H1 (cell line): ENCODE measurements at places on chromosomes 16 and 17. TPM values are rescaled to one million over a fixed set of nuclear protein-coding genes. Genes with fewer than 3 reads are reported as not detected.

DNA sequence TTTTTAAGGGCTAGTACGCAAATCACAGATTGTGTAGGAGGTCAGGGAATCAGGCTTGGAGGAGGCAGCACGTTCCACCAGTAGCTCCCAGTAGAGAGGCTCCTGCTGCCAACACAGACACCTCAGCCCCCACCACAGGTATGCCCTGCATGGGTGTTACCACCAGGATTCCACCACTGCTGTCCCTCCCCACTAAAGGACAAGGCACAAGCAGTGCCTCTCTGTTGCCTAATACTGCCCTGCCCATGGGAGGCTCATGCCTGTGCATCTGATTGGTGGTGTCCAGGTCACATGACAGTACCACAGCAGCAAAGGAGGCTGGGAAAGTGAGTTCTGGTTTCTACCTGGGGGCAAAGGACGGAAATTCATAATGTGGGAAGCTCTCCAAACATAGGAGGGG, 33.6 kb upstream of the CACNG4 start:
- peak; percentile 56 for DNase-seq

DNA sequence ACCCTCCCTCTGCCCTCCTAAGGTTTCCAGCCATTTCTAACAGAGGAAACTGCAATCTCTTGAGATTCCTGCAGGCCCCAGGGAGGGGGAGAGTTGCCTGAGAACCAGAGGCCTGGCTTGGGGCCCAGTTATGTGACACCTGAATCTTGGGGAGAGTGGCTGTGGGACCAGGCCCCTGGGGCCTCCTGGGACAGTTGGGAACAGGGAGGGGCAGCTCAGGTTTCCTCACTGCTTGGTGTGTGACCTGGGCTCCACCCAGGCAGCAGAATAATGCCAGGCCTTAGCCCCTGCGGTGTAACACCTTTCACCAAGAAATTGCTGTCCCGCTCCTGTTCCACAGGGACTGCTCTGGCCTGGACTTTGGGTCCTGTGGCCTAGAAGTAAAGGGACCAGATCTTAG, 44.3 kb upstream of the CRHR1 start:
- no peak for DNase-seq

GRCh38 chr17:6041246-6041645, 28.9 kb upstream of the WSCD1 start:
- DNase-seq: no peak

- no peak for DNase-seq
Observed at GRCh38 chr17:37465069-37465616, 24.5 kb upstream of the DUSP14 start.

- DNase-seq: no peak
Observed at GRCh38 chr17:64218066-64218465, 45.0 kb downstream of the TEX2 start.

- DNase-seq: no peak
Observed at GRCh38 chr16:70402916-70403659, 35.8 kb downstream of the ST3GAL2 start.

FOXC2 gene
- 0.09 and 0.11 TPM in 2 replicates for total RNA-seq

DNA sequence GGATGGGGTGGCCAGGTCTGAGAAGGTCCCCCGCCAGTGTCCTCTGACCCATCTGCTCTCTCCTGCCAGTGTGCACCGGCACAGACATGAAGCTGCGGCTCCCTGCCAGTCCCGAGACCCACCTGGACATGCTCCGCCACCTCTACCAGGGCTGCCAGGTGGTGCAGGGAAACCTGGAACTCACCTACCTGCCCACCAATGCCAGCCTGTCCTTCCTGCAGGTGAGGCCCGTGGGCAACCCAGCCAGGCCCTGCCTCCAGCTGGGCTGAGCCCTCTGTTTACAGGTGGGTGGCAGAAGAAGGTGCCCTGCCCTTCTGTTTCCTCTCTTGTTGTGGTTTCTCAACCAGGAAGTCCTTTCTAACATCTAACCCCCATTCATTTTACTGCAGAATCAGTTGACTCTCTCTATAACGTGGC, 7.1 kb downstream of the ERBB2 start:
- DNase-seq: no peak

DNA sequence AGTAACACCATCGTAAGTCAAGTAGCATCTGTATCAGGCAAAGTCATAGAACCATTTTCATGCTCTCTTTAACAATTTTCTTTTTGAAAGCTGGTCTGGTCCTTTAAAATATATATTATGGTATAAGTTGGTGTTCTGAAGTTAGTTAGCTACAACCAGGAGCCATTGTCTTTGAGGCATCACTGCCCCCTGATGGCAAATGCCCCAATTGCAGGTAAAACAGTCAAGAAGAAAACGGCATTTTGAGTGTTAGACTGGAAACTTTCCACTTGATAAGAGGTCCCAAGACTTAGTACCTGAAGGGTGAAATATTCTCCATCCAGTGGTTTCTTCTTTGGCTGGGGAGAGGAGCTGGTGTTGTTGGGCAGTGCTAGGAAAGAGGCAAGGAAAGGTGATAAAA, 14.1 kb downstream of the TP53 start:
- no peak for DNase-seq

RPH3AL gene
- total RNA-seq: 5.6 and 6.1 TPM in 2 replicates

GRCh38 chr16:30184096-30184890, 891 bp downstream of the CORO1A start:
- DNase-seq: no peak

- no peak for DNase-seq
Observed at GRCh38 chr17:77037943-77038342, 102.8 kb upstream of the SEC14L1 start.

DNA sequence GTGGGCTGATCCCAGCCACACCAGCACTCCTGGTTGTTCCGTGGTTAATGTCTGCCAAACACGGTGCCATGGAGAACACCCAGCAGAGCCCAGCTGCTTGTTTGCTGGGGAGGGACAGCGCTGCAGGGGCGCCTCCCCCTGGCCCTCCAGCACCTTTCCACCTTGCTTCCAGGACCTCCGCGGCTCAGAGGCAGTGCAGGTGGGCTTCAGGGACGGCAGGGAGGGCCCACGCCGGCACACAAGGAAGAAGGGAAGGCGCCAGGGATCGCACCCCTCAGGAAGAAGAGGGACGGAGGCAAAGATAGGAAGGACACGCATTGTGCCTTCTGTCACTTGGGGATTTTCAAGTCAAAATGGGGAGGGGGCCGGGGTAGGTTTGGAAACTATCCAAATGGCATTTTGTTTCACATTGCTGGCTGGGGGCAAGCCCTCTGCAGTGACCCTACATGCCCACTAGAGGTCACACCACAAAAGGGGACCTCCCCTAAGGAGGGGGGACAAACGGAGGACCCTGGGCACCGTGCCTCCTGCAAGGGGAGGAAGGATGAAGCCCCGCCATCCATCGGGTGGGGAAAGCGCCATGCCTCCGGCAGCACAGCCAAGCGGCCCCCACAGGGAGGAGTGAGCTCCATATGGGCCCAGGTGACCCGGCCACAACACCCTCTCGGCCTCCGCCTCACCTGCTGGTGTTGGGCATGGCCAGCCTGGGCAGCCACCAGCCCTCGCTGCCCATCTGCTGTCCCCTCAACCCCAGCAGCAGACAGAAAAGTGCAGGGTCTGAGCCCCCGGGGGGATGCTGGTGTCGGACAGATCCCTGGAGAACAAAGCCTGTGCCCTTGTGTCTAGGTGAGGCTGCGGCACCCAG, 7.5 kb upstream of the C16orf95 start:
- DNase-seq: peak; percentile 31

DNA sequence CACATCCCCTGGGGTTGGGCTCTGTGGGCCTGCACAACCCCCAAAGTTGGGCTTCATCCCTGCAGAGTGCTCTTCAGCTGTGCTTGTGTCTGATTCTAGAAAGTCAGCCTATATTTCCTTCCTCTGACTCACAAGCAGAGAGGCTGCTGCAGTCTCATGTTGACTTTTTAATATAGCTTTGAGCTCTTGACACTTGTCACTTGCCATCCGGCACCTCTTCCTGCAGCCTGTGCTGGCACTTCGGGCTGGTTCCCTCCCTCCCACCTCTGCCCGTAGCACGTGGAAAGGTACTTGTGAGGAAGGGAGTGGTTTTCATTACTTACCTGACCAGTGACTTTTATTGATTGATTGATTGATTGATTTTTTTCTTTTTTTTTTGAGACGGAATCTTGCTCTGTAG, 19.0 kb upstream of the JPT2 start:
- DNase-seq: no peak

DNA sequence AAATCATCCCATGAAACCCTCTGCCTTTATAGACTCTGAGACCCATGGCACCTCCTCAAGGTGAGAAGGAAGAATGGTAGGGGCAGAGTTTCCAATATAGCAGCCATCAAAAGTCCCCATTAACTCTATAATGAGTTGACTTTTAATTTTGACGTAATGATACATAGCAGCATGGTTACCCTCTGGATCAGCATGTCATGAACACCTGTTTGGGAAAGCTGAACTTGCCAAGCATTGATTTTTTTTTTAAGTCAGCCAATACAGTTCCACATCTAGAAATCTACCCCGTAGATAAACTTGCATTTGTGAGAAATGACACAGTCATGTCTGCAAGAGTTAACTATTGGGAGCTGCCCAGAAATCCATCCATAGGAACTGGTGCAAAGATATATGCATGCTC, 191.8 kb downstream of the TMEM114 start:
- no peak for DNase-seq

KRTAP4-4 gene
- total RNA-seq: not detected in 2 replicates

GRCh38 chr16:12413393-12413792, 390.3 kb downstream of the CPPED1 start:
- no peak for DNase-seq

DNA sequence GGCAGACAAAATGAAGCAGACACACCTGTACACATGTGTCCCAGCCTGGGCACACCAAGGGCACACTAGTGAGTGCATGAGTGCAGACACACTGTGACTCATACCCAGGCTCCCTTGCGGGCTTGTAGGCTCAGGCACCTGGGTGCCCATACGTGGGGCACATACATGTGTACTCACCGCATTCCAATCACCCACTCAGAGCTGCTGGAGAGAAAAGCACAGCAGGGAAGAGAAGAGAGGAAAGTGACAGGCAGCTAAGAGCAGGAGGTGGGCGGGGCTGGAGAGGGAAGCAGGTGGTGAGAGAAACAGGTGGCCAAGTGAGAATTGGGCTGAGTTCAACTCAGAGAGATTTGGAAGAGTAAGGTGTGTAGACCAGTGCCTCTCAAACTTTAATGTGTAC, 54.0 kb downstream of the TMEM132E start:
- DNase-seq: no peak

DNA sequence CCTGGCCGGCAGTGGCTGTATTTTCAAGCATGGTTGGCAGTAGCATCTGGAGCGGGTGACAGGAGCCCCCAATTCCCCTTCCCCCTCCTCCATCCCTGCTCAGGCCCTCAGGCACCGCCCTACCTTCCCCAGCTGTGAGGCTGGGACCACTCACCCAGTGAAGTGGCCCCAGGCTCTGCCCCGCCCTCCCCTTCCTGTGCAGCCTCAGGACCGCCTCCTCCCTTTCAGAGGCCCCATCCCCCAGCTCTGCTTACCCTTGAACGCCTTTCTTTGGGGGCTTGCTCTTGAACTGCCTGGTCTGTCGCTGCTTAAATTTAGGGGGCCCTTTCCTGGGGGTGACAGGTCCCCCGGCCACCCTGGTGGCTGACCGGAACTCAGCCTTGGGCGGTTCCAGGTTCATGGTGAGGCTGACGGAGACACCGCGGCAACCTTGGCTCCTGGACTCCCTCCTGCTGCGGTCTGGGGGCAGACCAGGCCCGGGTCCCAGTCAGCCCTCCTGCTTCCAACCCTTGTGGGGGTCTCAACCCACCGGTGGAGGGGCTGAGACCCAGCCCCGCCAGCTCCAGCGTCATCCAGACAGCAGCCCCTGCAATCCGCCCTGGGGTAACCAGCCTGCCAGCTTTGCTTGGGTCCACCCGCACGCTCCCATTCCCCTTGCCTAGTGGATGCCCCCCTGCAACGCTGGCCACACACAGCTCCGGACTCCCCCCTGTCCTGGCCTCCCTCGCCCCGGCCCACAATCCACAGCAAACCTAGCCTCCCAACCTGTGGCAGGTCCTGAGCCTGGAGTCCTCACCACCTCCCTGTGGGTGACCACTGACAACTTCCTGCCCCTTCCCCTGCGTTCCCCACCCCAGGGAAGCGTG, 3.2 kb downstream of the PDE6G start:
- DNase-seq: no peak

DNA sequence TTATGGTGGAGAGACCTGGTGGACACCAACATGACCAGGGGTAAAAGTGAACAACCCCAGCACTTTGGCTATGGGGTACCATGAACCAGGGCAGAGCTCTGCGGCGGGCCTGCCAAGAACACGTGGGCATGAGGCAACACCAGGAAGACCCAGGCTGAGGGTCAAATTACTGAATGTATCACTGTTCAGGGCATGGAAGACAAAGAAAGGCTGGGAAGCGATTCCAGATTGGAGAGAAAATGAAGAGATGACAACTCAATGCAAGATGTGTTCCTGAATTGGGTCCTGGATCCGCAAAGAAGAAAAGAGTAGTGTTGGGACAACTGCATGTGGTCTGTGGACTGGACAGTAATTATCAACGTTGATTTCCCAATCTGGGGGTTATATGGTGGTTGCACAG, 19.8 kb downstream of the SPHK1 start:
- no peak for DNase-seq

- DNase-seq: no peak
Observed at GRCh38 chr17:82152114-82152513, 54.1 kb upstream of the FASN start.

NTN3 gene
- 0.34 and 0.52 TPM in 2 replicates for total RNA-seq

DNA sequence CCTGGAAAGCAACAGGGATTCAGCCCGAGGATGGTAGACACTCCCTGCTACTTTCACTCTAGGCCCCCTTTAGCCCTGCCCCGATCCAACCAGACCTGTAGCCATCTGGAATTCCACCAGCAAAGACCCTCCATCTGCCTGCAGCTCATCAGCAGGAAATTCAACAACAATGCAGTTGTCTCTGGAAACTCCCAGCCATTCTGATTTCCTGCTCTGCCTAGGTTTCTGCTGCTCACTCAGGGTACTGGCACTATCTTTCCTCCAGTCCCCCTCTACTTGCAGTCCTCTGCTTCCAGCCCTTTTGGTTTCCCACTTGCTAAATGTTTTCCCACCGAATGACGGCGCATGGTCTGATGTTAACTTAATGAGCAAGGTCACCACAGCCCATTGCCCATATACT, 2.7 kb upstream of the SP6 start:
- no peak for DNase-seq

STAT5B gene
- total RNA-seq: 43.3 and 52.6 TPM in 2 replicates

GRCh38 chr16:67846063-67846319, 742 bp upstream of the NUTF2 start:
- DNase-seq: no peak

DNA sequence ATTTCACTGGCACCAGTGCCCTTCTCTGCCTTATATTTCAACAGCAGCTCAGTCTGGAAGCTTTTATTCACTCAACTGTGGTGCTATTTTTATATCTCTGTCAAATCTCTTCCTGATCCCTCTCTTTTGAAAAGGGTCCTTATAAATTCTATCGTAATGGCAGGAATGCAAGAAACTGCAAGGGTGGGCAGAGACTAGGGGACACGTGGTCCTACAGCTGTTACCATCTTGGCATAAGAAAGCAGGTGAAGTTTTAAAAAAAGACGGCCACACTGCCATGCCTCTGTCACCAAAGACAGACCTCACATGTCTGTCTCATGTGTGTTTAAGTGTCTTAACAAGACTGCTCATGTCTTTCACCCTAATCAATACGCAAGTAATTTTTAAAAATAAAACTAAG, 368.4 kb upstream of the CDH11 start:
- no peak for DNase-seq

FNDC8 gene
- total RNA-seq: not detected in 2 replicates
